Lung (tissue), 17 donors: ENCODE measurements at places on chromosomes 1 and 21. TPM values are rescaled to one million over a fixed set of nuclear protein-coding genes. Genes with fewer than 3 reads are reported as not detected.

KRTAP13-2 gene
- total RNA-seq: not detected

UBL4B gene
- total RNA-seq: not detected

- no peaks in the 10 kb centered on the region for H3K36me3 ChIP-seq
- no peak overlapping the region for H3K27ac ChIP-seq
- no peak overlapping the region for H3K4me3 ChIP-seq
- H3K27me3 ChIP-seq: no peaks in the 10 kb centered on the region
- no peak for DNase-seq
These were observed 24.1 kb downstream of the SMYD3 start for GRCh38 chr1:246482805-246483568.

GRCh38 chr1:28983509-28984310 lies 69.3 kb downstream of the EPB41 start:
- no peak for DNase-seq
- H3K27me3 ChIP-seq: no peaks in the 10 kb centered on the region
